NCI-H774 (cell line): ENCODE measurements at places on chromosomes 1 and 21.

DNA sequence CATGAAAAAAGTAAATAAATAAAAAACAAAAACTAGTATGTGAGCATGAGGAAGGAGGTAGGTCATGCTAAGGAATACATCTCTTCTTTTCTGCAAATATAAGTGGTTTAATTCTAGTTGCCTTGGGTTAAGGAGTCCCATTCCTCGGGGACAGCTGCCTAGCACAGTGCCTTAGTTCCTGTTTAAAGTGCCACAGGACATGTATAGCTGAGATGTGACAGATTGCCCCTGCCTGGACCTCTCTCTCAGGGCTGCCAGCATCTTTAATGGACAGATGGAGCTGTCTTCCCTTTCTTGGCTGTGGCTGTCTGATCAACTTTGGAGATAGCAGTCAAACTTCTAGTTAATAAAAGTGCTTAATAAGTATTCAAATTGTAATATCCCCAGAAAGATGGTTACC is 50.0 kb downstream of the TSEN15 start:
- no peak for DNase-seq

DNA sequence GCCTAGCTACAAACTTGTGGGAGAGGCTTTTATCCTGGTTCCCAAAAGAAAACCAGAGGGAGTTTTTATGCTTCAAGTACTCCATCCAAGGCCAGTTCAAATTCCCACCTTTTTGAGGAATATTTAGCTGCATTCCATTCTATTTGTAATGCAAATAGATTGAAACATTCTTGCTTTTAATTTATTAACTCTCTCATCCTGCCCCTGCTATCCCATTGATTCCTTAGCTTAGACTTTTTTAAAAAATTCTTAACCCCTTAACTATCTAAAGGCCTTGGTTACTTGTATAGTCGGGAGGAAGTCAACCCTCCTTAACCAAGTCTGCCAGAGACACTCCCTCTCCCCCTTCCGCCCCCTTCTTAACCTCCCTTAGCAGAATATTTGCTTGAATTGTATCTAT is 2.5 kb upstream of the MOV10 start:
- no peak for DNase-seq

- DNase-seq: no peak
Measured at GRCh38 chr1:189654906-189655305, 822.8 kb downstream of the BRINP3 start.

DNA sequence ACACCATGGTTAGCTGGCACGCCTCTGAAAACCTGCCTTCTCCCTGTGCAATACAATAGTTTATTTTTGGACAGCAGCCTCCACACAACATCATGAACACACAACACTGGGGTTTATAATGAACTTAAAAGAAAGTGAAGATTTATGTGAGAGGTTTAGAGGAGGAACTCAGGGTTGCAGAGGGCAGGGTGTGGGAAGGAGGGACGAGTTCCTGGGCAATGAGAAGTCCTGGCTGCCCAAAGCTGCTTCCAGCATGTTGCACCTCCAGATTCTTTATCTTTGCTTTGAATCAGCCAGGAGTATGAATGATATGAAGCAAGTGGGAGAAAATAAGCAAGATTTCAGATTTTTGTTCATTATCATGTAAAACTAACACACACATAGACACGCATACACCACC is 11.3 kb upstream of the LRRC8D start:
- no peak for DNase-seq

DNA sequence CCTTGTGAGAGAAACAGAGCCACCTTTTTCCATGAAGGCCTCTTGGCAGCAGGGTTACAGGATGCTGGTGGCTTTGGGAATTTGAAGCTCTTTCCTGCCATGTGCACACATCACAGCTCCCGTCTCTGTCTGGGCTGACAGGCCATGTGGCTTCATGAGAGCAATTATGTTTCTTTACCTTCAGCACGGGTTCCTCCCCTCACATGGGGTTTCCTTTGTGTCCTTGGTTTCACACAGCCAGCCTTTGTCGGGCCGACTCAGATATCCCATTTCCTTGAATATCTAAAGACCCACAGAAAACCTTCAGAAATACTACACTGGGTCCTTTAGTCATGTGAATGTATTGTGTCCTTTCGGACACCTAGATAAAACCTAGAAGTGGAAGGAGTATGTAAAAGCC is 7.1 kb downstream of the CLIC6 start:
- DNase-seq: peak; percentile 33

- DNase-seq: no peak
Measured at GRCh38 chr1:169289016-169289415, 78.6 kb downstream of the NME7 start.

GRCh38 chr1:95080446-95080845 is 7.7 kb upstream of the ALG14 start:
- no peak for DNase-seq

DNA sequence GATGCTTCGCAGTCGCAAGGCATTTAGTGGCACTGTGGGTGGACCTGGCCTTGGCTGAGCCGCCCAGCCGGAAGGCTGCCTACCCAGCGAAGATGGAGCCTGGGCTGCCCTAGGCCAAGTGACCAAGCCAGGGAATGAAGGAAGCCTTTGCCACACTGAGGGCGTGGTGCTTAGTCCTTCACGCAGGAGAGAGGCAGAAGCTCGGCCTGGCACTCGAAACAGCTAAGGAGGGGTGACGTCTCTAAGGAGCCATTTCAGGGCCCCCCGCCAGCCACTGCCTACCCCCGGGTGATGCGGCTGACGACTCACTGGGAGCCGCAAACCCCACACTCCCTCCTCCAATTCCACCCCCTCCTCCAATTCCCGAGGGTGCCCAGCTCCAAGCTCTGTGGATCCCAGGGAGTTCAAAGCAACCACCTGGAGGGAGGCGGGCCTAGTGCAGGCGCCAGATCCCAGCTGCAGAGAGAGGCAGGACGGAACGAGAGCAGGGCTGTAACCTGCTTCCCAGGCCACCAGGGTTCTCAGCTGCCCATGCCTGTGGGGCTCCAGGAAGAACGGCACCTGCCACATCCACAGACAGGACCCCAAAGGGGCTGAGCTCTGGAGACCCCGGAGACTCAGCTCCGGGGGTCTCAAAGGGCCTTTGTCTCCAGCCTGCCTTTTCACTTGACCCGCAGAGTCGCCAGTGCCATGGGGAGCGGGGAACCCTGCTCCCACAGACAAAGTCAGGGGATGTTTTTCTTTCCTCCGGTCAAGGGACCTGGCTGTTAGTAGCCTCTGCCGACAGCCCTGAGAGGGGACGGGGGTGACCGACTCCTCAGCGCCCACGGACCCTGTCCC is 75.8 kb downstream of the ARHGEF16 start:
- no peak for DNase-seq

- DNase-seq: no peak
Measured at GRCh38 chr1:225349826-225350225, 78.0 kb downstream of the LBR start.

DNA sequence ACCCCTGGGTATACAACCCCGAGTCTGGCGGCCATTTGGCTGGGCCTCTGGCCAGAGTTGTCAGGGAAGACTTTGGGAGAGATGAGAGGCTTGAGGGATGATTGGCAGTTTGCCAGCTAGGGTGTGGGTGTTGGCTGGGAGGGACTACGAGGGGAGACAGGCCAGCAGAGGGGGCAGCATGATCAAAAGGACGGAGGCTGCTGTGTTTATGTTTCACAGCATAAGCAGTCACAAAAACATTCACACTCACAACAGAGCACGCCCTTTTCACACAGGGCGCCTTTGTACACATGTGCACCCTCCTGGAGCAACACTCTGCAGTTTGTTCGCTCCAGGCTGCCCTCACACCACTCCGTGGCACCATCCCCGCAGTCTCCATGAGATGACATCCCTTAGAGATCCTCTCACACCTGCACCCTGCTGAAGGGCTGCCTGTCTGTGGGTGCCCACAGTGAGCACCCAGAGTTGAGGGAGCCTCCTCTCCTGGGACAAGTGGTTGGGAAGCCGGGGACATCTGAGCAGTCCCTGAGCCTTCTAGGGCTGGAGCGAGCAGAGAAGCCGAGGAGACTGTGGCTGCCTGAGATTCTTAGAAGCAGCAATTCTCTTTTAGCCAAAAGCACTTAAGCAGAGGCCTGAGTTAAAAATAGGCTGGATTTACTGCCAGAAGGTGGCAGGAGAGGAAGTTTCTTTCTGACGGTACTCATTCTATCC is 15.4 kb downstream of the EFNA3 start:
- no peak for DNase-seq

- DNase-seq: no peak
Measured at GRCh38 chr1:95301091-95301490, 67.1 kb downstream of the RWDD3 start.

GRCh38 chr1:205348554-205349487 is 7.9 kb downstream of the KLHDC8A start:
- DNase-seq: no peak

GRCh38 chr1:202998836-202999750 is 8.1 kb upstream of the TMEM183A start:
- peak; percentile 43 for DNase-seq

- no peak for DNase-seq
Measured at GRCh38 chr1:117780687-117781475, 148.5 kb downstream of the GDAP2 start.

- DNase-seq: no peak
Measured at GRCh38 chr1:247908766-247909165, 11.3 kb upstream of the OR2T8 start.

DNA sequence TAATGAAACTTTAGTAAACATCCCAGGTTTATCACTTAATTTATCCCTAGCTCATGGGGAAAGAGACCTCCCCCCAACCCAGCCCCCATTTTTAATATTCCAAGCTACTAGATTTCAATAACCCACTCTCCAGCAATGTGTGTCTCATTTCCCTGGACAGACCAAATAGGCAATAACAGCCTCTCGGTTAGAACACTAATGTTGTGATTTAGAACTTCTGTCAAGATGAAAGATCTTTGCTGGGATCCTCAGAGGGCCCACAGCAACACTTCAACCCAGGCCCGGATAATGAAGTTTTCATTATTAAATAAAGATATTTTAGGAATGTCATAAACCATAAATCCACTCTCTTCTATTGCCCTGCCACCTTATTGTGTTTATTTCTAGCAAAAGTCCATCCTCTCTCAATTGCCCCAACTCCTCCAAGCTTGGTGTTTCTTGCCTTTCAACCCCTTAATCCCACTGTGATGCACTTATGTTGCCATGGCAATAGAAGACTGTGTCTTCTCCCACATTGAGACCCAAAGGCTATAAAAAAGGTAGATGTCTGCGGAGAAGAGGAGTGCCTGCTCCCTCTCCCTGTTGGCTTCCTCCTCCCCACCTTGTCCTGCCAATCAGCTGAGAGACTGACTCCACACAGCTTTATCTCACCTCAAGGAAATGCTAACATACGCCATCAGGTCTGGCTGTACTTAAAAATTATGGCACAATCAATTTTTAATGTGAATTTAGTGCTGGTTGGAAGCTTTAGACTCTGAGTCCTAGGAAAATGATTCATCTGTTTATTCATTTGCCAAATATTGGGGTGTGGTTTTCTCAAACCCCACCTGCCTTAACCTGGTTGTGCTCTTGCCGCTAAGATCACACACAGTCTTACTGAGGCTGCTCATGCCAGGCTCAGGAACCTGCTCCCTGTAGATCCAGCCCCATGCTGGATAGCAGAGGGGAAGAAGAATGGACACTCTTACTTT is 258.3 kb upstream of the CAMK1G start:
- no peak for DNase-seq

DNA sequence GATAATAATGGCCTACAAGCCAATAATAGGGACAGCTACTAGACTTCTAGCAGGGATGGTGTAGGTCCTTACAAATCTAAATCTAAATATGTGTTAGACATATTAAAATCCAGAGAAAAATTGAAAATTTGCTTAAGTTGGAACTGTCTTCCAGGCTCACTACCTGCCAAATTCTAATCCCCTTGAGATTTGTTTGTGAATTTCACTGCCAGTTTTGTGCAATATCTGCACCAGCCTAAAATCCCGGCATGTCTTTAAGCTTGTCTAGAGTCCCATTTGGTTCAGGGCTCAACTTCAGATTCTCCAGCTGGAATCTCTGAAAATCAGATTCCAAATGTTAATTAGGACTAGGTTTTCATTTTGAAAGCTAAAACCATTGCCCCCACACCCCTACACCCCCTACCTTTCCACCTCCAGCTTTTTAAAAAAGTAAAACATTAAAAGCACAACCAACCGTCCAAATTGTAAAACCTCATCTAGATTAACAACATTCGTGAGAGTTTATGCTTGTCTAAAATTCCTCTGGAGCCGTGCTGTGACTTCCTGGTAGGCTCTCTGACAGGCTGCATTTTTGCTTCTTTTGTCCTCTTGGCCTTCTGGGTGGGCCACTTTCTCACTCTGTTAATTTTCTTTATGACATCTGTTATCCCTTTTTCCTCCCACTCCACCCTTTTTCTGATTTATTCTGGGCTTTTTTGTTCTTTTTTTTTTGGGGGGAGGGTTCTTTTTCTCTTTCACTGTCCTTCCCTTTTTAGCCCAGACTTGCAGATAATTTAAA is 348.7 kb downstream of the PAPPA2 start:
- no peak for DNase-seq

- no peak for DNase-seq
Measured at GRCh38 chr1:11479375-11479979, 522 bp downstream of the DISP3 start.

- no peak for DNase-seq
Measured at GRCh38 chr1:172997941-172998361, 52.8 kb downstream of the TNFSF18 start.

GRCh38 chr1:25178917-25179561 is 53.3 kb downstream of the SYF2 start:
- no peak for DNase-seq

GRCh38 chr1:93576746-93577145 is 104.9 kb downstream of the BCAR3 start:
- no peak for DNase-seq

GRCh38 chr1:154964359-154964758 is 2.8 kb upstream of the PYGO2 start:
- DNase-seq: no peak

GRCh38 chr1:186569856-186570255 is 108.9 kb upstream of the PDC start:
- no peak for DNase-seq

- DNase-seq: no peak
Measured at GRCh38 chr1:109687641-109688499, at the start of gene GSTM1. Gene GSTM1, plus strand, starts transcription at chr1:109687817. Its CDS starts 57 bp downstream, at chr1:109687874.

DNA sequence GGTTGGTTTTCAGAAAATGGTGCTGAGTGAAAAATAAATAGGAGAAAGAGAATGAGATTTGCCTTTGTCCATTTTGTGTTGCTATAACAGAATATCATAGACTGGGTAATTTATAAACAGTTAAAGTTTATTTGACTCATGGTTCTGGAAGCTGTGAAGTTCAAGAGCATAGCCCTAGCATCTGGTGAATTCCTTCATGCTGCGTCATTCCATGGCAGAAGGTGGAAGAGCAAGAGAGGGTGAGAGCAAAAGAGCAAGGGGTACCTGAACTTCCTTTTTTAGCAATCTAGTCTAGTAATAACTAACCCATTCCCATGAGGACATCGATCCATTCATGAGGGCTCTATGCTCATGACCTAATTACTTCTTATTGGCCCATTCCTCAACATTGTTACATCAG is 209.1 kb upstream of the ZP4 start:
- DNase-seq: no peak
